Astrocyte (in vitro differentiated cells and primary cell): ENCODE measurements at places on chromosomes 6 and 20. TPM values are rescaled to one million over a fixed set of nuclear protein-coding genes. Genes with fewer than 3 reads are reported as not detected.
A peak's percentile ranks its signal among the peaks of the same experiment; 100 is the strongest.

CHRNA4 gene
- total RNA-seq: 0.82 and 1.8 TPM in 2 replicates

TOX2 gene
- total RNA-seq: 0.16 TPM in 1 of 2 replicates, not detected in the other

- no peak overlapping the region for H3K27ac ChIP-seq
- H3K36me3 ChIP-seq: no peaks in the 10 kb centered on the region
- H3K27me3 ChIP-seq: no peaks in the 10 kb centered on the region
- H3K4me1 ChIP-seq: peaks cover 10% of the 10 kb centered on the region
- H3K4me3 ChIP-seq: no peak overlapping the region
- no peak for DNase-seq
Observed at GRCh38 chr6:38281126-38281525, 358.6 kb downstream of the BTBD9 start.

- H3K27ac ChIP-seq: no peak overlapping the region
- H3K4me1 ChIP-seq: no peaks in the 10 kb centered on the region
- no peaks in the 10 kb centered on the region for H3K36me3 ChIP-seq
Observed at GRCh38 chr6:41049521-41049920, 3.5 kb upstream of the APOBEC2 start.

DNA sequence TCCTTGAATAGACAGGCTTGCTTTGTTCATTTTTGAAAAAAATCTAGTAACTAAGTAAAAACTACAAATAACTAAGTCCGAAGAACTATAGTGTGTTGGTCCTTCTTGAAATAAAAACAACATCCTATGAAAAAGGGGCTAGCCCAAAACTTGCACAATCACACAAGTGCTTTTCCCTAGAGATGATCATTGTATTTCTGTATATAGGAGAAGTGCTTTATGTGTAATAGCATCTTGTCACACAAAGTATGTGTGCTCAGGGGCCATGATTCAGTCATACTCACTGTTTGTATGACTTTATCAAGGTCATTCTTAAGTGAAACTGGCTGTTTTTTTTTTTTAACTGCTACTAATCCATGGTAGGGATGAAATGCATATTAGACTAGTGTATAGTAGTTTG lies 179.8 kb downstream of the DTNBP1 start:
- H3K4me1 ChIP-seq: peaks cover 9% of the 10 kb centered on the region
- no peak for DNase-seq
- no peaks in the 10 kb centered on the region for H3K27me3 ChIP-seq
- no peak overlapping the region for H3K4me3 ChIP-seq

DNA sequence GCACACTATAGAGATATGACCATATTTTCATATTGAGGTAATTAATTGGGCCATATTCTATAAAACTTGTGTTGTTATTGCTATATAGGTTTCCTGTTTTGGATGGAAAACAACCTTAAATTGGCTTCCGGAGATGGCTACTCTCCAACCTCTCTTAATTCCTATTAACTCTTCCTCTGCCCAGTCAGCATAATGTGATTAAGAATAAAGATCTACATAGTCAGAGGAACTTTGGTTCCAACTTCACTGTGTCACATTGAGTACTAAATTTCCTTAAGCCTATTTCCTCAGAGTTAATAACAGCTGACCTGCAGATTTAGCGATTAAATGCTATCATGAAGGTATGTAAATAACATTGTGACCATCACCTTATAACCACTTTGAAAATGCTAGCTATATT lies 67.7 kb downstream of the PTPRK start:
- H3K36me3 ChIP-seq: no peaks in the 10 kb centered on the region
- no peak overlapping the region for H3K27ac ChIP-seq
- peaks cover 3% of the 10 kb centered on the region for H3K4me1 ChIP-seq
- H3K27me3 ChIP-seq: no peaks in the 10 kb centered on the region

RIPOR3 gene
- 0.29 and 0.39 TPM in 2 replicates for total RNA-seq

PPP1R3G gene
- 0.39 and 0.70 TPM in 2 replicates for total RNA-seq

GRCh38 chr6:135296715-135297114 lies 115.6 kb downstream of the MYB start:
- no peak overlapping the region for H3K4me3 ChIP-seq
- no peak for DNase-seq
- H3K27ac ChIP-seq: no peak overlapping the region
- H3K4me1 ChIP-seq: peaks cover 12% of the 10 kb centered on the region
- H3K27me3 ChIP-seq: no peaks in the 10 kb centered on the region

DNA sequence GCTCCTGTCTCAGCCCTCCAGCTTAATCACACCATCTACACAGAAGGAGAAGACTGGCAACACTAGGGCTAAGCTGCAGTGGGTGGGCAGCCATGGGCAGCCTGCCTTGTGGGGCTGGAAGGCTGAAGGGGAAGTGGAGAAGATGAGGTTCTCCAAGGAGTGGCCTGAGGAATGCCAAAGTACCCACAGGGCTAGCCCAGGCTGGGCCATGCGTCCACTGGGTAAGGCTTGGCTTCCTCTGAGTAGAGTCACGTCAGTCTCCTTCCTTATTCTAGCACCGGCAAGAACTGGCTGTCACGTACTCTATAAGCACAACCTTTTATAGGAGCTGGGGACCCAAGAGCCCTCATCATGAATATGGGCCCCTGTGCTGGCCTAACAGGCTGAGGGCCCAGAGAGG lies 110.6 kb upstream of the SIRPA start:
- peaks cover 38% of the 10 kb centered on the region for H3K27me3 ChIP-seq
- no peak overlapping the region for H3K27ac ChIP-seq
- H3K36me3 ChIP-seq: no peaks in the 10 kb centered on the region
- H3K4me1 ChIP-seq: no peaks in the 10 kb centered on the region

GRCh38 chr6:48389146-48390043 lies 278.4 kb upstream of the PTCHD4 start:
- H3K36me3 ChIP-seq: no peaks in the 10 kb centered on the region
- no peaks in the 10 kb centered on the region for H3K27me3 ChIP-seq
- DNase-seq: no peak
- no peak overlapping the region for H3K27ac ChIP-seq
- no peak overlapping the region for H3K4me3 ChIP-seq
- no peaks in the 10 kb centered on the region for H3K4me1 ChIP-seq

MCUR1 gene
- total RNA-seq: 21.5 and 21.8 TPM in 2 replicates

DNA sequence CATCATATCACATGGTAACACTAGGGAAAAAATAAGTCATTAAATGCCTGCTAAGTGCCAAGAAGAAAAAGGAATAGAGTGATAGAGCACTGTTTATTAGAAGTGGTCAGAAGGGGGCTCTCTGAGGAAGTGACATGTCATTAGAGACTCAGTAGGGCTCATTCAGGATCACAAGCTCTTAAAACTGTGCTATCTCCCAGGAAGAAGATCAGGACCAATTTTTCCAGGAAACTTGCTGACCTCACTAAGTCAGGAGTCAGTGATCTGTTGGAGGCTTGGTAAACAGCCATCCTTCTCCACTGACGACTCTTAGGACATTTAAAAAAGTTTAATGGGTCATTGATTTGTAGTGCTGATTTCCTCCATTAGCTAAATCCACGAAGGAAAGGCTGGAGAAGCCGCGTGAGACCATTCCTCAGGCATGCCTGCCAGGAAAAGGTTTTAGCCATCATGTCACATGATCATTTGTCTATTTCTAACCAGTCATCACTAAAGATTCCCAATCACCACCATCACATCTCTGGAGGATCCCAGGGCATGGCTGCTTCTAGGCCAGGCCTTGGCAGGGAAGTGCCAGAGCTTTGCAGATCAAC lies 5.9 kb upstream of the PTPN1 start:
- H3K27ac ChIP-seq: no peak overlapping the region
- no peaks in the 10 kb centered on the region for H3K36me3 ChIP-seq
- H3K4me1 ChIP-seq: peaks cover 9% of the 10 kb centered on the region
- no peaks in the 10 kb centered on the region for H3K27me3 ChIP-seq
- H3K4me3 ChIP-seq: no peak overlapping the region
- no peak for DNase-seq

GRCh38 chr6:21915707-21916260 lies 322.2 kb downstream of the SOX4 start:
- H3K4me3 ChIP-seq: peak overlapping the region; percentile 3
- H3K27me3 ChIP-seq: no peaks in the 10 kb centered on the region
- no peaks in the 10 kb centered on the region for H3K36me3 ChIP-seq
- peak; percentile 79 for DNase-seq
- peaks cover 8% of the 10 kb centered on the region for H3K4me1 ChIP-seq

GRCh38 chr6:82568290-82568993 lies 204.8 kb downstream of the TPBG start:
- DNase-seq: no peak
- no peak overlapping the region for H3K4me3 ChIP-seq
- no peaks in the 10 kb centered on the region for H3K36me3 ChIP-seq
- H3K27ac ChIP-seq: no peak overlapping the region
- no peaks in the 10 kb centered on the region for H3K27me3 ChIP-seq

PBOV1 gene
- total RNA-seq: not detected in 2 replicates

GRCh38 chr6:97465877-97466561 lies 183.0 kb upstream of the MMS22L start:
- H3K36me3 ChIP-seq: no peaks in the 10 kb centered on the region
- H3K27ac ChIP-seq: no peak overlapping the region
- H3K27me3 ChIP-seq: no peaks in the 10 kb centered on the region
- no peaks in the 10 kb centered on the region for H3K4me1 ChIP-seq

METTL24 gene
- 0.36 and 0.75 TPM in 2 replicates for total RNA-seq

GRCh38 chr6:15331629-15332251 lies 85.9 kb downstream of the JARID2 start:
- H3K27ac ChIP-seq: no peak overlapping the region
- no peaks in the 10 kb centered on the region for H3K36me3 ChIP-seq
- H3K27me3 ChIP-seq: no peaks in the 10 kb centered on the region
- no peak overlapping the region for H3K4me3 ChIP-seq
- H3K4me1 ChIP-seq: peaks cover 37% of the 10 kb centered on the region
- no peak for DNase-seq

HNF4A gene
- not detected in 2 replicates for total RNA-seq

UST gene
- 15.3 and 18.0 TPM in 2 replicates for total RNA-seq

DNA sequence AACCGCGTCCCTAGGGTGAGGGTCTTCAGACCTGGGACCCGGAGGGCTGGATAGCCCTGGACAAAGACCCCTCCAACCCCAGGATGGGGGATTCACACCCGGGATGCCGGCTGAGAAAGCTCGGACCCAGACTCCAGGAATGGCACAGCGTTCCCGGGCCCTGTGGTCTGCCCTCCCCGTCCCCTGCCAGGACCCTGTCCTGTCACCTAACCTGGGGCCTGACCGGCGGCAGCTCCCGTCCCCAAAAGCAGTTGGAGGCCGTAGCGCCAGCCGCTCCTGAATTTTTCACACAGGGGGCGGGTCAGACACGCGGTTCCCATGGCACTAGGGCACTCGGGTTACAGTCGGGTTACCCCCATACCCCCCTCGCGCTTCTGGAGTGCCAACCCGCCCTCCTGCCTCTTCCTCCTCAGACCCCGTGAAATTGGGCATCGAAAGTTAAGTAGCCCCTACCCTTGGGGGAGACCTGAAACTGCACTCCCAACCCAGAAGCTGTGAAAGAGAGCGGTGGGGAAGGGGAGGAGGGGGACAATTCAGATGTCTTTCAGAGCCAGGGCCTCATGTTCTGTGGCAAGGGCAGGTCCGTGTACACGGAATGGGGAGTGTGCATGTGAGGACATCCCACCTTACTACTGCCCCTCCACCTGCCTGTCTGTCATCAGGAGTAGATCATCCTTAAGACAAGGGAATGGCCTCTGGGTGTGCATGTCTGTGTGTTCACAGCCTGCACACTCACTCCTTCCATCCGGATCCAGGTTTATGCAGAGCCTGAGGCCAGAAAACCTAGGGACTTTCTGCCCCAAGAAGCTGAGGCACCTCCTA lies 595 bp downstream of the REM1 start:
- H3K4me1 ChIP-seq: no peaks in the 10 kb centered on the region
- H3K4me3 ChIP-seq: no peak overlapping the region
- no peak for DNase-seq
- no peaks in the 10 kb centered on the region for H3K36me3 ChIP-seq
- H3K27ac ChIP-seq: no peak overlapping the region

GRCh38 chr6:131966443-131966842 lies 15.3 kb upstream of the CCN2 start:
- H3K4me3 ChIP-seq: no peak overlapping the region
- no peaks in the 10 kb centered on the region for H3K36me3 ChIP-seq
- no peak overlapping the region for H3K27ac ChIP-seq
- no peaks in the 10 kb centered on the region for H3K4me1 ChIP-seq
- no peaks in the 10 kb centered on the region for H3K27me3 ChIP-seq
- DNase-seq: peak; percentile 90

GRCh38 chr6:72424476-72424875 lies 197.4 kb upstream of the KCNQ5 start:
- H3K4me1 ChIP-seq: peaks cover 10% of the 10 kb centered on the region
- H3K27ac ChIP-seq: no peak overlapping the region
- DNase-seq: no peak
- no peak overlapping the region for H3K4me3 ChIP-seq
- H3K36me3 ChIP-seq: no peaks in the 10 kb centered on the region

- H3K27me3 ChIP-seq: no peaks in the 10 kb centered on the region
- no peaks in the 10 kb centered on the region for H3K36me3 ChIP-seq
- H3K27ac ChIP-seq: no peak overlapping the region
- DNase-seq: peak; percentile 70
- no peak overlapping the region for H3K4me3 ChIP-seq
Observed at GRCh38 chr20:12049125-12049524, 131.4 kb downstream of the BTBD3 start.

- H3K36me3 ChIP-seq: no peaks in the 10 kb centered on the region
- DNase-seq: no peak
- no peaks in the 10 kb centered on the region for H3K4me1 ChIP-seq
- H3K4me3 ChIP-seq: no peak overlapping the region
- H3K27ac ChIP-seq: no peak overlapping the region
Observed at GRCh38 chr6:135837735-135838449, 13.6 kb upstream of the PDE7B start.

SLC22A3 gene
- total RNA-seq: 0.57 and 0.89 TPM in 2 replicates

SLC52A3 gene
- total RNA-seq: 0.09 TPM in 1 of 2 replicates, not detected in the other

- no peaks in the 10 kb centered on the region for H3K27me3 ChIP-seq
- H3K4me3 ChIP-seq: no peak overlapping the region
- H3K36me3 ChIP-seq: no peaks in the 10 kb centered on the region
- no peaks in the 10 kb centered on the region for H3K4me1 ChIP-seq
- DNase-seq: peak; percentile 75
Observed at GRCh38 chr6:5112066-5112799, 27.1 kb downstream of the PPP1R3G start.

CST4 gene
- total RNA-seq: not detected in 2 replicates

- H3K36me3 ChIP-seq: no peaks in the 10 kb centered on the region
- H3K27ac ChIP-seq: no peak overlapping the region
- no peak for DNase-seq
- H3K4me1 ChIP-seq: peaks cover 4% of the 10 kb centered on the region
- H3K4me3 ChIP-seq: no peak overlapping the region
Observed at GRCh38 chr6:142246960-142247359, 54.8 kb upstream of the ADGRG6 start.

- H3K27ac ChIP-seq: no peak overlapping the region
- no peaks in the 10 kb centered on the region for H3K27me3 ChIP-seq
- DNase-seq: no peak
Observed at GRCh38 chr6:147774856-147775255, 266.4 kb downstream of the SAMD5 start.

TMEM74B gene
- total RNA-seq: 2.1 and 2.4 TPM in 2 replicates
